Epithelial cell of proximal tubule (primary cell): ENCODE measurements at places on chromosomes 7 and 10.

GRCh38 chr10:43211030-43211429 lies 55.8 kb downstream of the RASGEF1A start:
- DNase-seq: no peak

- DNase-seq: no peak
Observed at GRCh38 chr7:121529003-121529402, 132.9 kb upstream of the FAM3C start.

DNA sequence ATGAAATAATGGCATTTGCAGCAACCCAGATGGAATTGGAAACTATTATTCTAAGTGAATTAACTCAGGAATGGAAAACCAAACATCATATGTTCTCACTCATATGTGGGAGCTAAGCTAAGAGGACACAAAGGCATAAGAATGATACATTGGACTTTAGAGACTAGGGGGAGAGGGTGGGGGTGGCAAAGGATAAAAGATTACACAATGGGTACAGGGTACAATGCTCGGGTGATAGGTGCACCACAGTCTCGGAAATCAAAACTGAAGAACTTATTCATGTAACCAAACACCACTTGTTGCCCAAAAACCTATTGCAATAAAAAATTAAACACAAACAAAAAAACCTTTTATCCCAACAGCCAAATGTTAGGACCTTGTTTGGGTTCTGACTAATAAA lies 17.8 kb downstream of the AGMO start:
- DNase-seq: no peak

DNA sequence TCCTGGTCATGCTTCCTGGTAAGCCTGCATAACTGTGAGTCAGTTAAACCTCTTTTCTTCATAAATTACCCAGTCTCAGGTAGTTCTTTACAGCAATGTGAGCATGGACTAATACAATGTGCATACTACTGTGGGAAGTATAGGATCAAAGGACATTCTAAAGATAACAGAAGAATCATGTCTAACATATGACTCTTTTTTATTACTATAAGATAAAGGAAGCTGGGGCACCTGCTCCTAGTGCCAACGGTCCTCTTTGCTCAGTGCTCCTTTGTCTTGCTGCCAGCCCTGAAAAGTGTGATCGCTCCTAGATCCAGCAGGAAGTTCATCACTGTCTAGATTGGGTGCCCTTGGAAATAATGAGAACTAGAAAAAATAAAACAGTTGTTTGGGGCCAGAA lies 143.3 kb upstream of the NOBOX start:
- DNase-seq: no peak

- no peak for DNase-seq
Observed at GRCh38 chr10:24168258-24169170, 40.4 kb upstream of the KIAA1217 start.

DNA sequence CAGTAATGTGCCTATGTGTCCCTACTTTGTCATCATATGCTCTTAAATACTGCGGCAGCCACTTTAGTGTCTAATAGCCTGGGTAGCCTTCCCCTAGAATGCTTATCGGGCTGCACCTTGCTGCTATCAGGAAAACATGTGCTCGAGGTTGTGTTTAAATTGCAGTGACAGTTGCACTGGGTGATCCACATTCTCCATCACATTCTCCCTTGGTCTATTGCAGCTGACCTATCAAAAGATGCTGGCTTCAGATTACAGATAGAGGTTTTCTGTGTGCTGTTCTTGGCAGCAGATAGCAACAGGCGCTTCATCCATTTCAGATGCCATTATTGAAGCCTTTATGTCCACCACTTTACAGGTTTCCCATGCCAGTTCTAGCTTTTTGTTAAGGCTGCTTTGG lies 130.1 kb upstream of the MDFIC start:
- DNase-seq: no peak

GRCh38 chr7:137606061-137606674 lies 240.6 kb downstream of the DGKI start:
- no peak for DNase-seq

DNA sequence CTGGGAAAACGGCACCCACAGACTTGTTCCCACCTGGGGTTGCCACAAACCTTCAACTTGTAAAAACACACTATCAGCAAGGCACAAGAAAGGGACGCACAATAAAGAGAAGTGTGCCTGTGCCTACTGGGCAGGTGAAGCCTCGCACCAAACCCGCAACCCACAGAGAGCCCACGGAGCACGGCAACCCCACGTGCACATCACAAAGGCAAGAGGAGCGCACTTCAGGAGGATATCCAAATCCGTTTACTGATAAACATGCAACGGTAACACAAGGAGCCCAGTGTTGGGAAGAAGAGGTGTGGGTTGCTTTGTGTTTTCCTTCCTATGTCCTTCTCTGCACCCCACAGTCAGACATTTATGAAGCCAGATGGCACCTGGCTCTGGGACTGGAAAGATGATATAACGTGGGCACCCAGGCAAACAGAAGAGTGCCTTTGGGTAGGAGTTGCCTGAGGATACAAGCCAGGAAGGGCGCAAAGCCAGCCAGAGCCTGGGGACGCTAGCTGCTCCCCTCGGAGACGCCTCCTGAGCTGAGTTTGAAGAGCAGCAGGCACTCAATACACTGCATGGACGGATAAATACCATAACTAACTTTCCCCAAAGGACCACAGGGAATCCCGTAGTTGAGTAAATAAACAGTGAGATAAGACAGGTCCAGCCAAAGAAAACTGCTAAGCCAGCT lies 41.6 kb downstream of the TCERG1L start:
- DNase-seq: no peak

GRCh38 chr7:38317515-38317914 lies 44.1 kb upstream of the TARP start:
- no peak for DNase-seq

- DNase-seq: no peak
Observed at GRCh38 chr10:33800986-33801385, 466.5 kb upstream of the NRP1 start.

DNA sequence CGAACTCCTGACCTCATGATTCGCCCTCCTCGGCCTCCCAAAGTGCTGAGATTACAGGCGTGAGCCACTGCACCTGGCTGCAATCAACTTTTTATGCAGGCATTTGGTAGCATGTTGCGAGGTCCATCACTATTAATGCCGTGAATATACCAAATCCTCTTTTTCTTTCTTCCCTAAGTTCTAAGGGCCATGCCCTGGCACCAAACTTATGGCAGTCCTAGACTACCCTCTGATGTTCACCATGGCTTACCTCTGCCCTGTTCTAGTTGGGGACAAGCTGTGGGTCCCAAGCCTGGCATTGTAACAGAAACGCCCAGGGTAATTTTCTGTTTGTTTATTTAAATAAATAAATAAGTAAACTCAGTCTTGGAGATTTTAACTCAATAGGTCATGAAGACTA lies 13.3 kb downstream of the PRSS2 start:
- DNase-seq: no peak

GRCh38 chr7:119090851-119091250 lies 866.3 kb downstream of the ANKRD7 start:
- no peak for DNase-seq

DNA sequence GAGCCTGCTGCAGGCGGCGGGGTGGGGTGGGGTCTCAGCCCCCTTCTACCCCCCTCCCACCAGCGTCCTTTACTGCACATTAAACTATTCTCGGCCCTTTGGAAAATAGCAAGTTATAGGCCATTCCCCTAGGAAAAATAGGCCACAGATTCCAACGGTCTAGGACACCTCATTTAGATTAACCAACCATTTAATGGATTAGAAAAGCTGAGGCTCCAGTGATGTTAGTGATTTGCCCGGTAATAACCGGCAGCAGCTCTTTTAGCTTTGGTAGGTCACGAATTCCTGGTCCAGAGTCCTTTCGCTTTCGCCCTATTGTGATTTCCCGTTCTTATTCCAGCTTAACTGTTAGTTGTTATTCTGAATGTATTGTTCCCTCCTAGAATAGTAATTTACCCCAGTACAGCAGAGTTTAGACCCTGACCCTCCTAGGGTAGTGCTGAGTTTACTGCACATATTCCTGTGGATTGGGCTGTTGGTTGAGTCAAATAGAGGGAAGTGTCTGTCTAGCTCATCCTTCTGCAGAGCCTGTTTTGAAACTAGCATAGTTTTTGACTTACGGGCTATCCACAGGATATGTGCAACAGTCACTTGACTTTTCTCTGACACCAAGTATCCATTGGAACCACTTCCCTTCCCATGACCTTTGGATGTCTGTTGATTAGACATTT lies 754 bp downstream of the GSTO1 start:
- DNase-seq: peak; percentile 68

DNA sequence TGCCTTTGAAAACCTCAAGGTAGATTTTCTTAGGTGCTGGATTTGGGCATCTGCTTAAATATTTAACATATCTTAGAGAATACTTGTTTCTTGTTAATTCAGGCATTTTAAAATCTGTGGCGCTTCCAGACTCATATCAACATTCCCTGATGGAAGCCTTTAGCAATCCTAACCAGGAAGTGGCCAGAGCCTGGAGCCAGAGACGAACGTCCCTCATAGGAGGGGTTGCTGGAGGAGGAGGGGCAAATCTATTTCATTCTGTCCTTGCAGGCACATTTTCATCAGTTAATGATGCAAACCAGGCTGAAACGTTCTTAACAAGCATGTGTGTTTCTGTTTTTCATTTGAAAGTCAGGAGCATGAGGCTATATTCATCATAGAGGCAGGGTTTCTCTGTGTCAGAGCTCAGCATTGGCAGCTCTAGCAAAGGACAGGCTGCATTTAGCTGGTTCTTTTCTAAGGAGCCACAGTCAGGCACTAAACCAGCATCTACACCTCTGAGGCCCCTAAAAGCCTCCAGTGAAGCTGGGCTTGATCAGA lies 17.8 kb upstream of the IFIT2 start:
- peak; percentile 66 for DNase-seq

DNA sequence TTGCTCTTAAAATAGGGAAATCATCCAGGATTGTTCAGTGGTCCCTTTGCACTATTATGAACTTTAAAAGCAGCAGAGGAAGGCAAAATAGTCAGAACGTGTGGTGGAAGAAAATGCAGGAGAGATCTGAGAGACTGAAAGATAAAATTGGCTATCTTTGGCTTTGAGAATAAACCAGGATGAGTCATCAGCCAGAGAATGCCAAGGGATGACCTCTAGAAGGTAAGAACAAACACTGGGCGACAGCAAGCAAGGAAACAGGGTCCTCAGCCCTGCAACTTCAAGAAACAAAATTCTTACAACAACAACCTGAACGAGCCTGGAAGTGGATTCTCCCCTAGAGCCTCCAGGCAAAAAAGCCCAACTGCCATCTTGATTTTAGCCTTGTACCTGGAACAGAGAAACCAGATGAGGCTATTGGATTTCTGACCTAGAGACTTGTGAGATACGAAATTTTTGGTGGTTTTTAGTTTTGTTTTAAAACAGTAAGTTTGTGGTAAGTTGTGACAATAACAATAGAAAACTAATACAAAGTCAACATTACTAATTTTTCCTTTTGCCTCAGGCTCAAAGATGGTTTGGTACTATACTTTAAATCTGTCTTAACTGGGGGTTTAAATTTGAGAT lies 130.2 kb upstream of the CNTNAP2 start:
- DNase-seq: no peak

GRCh38 chr7:146557971-146558469 lies 441.4 kb downstream of the CNTNAP2 start:
- DNase-seq: no peak

GRCh38 chr7:14483663-14484062 lies 418.9 kb downstream of the DGKB start:
- no peak for DNase-seq

GRCh38 chr7:43869867-43870240 lies 537 bp upstream of the MRPS24 start:
- DNase-seq: peak; percentile 66

- DNase-seq: peak; percentile 27
Observed at GRCh38 chr7:31122649-31123058, 70.5 kb downstream of the ADCYAP1R1 start.

- peak; percentile 30 for DNase-seq
Observed at GRCh38 chr7:82319674-82320118, 123.9 kb downstream of the CACNA2D1 start.

- DNase-seq: peak; percentile 39
Observed at GRCh38 chr10:11958956-11959355, 83.7 kb downstream of the UPF2 start.

DNA sequence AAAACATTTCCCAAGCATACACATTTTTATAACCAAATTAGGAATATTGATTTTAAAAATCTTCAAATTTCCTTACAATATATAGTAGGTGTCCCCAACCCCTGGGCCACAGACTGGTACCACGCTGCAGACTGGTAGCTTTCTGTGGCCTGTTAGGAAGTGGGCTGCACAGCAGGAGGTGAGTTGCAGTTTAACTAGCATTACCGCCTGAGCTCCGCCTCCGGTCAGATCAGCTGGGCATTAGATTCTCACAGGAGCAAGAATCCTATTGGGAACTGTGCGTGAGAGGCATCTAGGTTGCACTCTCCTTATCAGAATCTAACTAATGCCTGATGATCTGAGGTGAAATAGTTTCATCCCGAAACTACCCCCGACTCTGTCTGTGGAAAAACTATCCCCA lies 62.1 kb downstream of the ZWINT start:
- no peak for DNase-seq

DNA sequence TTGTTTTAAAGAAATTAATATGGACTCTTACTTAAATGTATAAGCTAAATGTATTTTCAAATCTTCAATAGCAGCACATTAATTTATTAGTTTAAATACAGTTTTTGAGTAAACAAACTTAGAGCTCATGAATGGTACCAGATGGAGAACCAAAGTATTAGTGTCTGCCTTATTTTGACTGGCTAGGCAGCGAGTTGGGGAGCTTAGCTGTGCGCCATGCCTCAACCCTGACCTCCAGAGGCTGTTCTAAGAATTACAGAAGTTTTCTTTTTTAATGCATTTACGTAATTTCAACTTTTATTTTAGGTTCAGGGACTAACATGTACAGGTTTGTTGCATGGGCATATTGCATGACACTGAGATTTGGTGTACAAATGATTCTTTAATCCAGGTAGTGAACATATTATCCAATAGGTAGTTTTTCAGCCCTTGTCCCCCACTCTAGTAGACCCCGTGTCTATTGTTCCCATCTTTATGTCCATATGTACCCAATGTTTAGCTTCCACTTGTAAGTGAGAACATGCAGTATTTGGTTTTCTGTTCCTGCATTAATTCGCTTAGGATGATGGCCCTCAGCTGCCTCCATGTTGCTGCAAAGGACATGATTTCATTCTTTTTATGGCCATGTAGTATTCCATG lies 166.8 kb downstream of the IQUB start:
- DNase-seq: no peak

DNA sequence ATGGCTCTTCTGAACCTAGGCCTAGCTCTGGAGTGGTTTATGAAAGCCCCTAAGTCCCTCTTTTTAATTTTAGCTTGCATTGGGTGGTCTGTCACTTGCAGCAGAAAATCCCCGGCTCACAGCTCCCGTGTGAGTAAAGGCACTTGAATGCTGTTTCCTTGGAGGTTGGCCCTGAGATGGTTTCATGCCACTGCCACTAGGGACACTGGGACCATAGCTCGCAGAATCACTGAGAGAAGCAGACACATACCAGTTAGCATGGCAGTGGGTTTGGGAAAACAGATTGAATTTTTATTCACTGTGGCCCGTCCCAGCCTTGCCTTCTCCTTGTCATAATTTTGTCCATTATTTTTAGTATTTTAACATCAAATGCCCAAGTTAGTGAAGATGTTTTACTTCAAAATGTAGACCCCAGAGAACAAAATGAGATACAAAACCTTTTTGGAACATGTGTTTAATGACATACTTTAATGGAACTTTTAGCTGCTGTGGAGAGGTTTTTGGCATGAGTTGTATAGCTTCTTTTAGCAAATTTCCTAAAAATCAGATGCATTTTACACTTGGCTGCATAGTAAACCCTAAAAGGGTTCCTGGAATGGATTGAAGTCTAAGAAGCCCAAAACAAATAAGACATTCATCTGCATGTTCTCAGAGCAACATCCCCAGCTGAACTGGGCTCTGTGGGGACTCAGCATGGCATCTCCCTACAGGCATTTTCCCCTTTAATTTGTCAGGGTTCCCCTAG lies 259.7 kb upstream of the PITRM1 start:
- DNase-seq: no peak
